ENCODE measurements at places on chromosomes 1 and 21.
A peak's percentile ranks its signal among the peaks of the same experiment; 100 is the strongest.

DNA sequence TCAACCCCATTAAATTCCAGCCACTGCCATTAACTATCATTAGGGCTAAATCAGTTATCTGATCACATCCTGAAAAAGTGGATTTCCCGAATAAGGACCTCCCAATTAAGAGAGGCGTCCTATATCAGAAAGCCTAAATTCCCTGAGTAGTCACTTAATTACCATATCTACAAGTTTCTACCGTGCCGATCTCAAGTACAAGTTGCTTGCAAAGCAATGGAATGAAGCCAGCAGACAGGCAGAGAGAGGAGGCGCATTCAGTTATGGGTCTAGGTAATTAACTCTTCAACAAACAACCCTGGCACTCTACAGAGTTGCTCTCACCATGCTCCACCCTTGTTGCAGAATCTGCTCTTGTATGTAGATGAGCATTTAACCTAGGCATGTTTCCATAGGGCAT lies 494.6 kb upstream of the RUNX1 start:
- no peak for DNase-seq

GRCh38 chr21:44401386-44402160 lies 48.2 kb downstream of the TRPM2 start:
- no peak for DNase-seq

GRCh38 chr21:34502480-34503106 lies 9.4 kb downstream of the KCNE1 start:
- no peak for DNase-seq

- no peak for DNase-seq
Observed at GRCh38 chr1:154176337-154176736, 15.6 kb downstream of the TPM3 start.

DNA sequence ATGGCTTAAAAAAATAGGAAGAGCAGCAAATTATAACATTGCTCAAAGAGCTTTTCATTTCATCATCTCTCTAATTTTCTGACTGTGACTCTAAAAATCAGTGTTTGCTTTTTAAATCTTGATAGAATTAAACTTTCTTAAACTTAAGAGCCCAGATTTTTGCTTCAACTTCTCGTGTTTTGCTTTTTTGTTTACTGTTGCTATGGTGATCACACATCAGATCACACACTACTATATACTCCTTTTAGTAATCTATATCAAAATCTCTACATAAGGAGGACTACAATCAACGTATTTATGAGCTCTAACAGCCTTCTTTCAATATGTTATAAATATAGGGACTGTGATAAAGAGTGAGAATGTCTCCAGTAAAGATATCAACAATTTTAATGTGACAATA lies 537.3 kb downstream of the KCNT2 start:
- peak; percentile 48 for DNase-seq

DNA sequence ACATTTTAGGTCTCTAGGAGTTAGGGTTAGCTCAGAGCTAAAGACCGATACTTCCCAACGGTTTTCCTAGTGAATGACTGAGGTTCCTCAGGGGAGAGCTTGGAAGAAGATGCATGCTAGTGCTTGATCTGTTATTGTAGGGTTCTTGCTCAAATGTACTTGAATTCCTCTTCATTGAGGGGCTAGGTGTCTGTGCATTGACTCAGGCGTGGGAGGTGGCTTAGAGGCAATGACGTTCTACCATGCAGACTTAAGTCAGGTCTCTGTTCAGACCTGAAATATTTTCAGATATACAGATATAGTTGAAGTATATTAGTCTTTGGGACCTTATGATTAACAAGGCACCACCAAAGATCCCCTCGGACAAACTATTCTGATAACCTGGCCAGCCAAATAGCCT lies 23.5 kb downstream of the S100A10 start:
- DNase-seq: no peak

- DNase-seq: no peak
Observed at GRCh38 chr1:227741166-227741870, 6.1 kb downstream of the SNAP47 start.

- peak; percentile 23 for DNase-seq
Observed at GRCh38 chr1:171610385-171610784, 11.7 kb upstream of the MYOCOS start.

DNA sequence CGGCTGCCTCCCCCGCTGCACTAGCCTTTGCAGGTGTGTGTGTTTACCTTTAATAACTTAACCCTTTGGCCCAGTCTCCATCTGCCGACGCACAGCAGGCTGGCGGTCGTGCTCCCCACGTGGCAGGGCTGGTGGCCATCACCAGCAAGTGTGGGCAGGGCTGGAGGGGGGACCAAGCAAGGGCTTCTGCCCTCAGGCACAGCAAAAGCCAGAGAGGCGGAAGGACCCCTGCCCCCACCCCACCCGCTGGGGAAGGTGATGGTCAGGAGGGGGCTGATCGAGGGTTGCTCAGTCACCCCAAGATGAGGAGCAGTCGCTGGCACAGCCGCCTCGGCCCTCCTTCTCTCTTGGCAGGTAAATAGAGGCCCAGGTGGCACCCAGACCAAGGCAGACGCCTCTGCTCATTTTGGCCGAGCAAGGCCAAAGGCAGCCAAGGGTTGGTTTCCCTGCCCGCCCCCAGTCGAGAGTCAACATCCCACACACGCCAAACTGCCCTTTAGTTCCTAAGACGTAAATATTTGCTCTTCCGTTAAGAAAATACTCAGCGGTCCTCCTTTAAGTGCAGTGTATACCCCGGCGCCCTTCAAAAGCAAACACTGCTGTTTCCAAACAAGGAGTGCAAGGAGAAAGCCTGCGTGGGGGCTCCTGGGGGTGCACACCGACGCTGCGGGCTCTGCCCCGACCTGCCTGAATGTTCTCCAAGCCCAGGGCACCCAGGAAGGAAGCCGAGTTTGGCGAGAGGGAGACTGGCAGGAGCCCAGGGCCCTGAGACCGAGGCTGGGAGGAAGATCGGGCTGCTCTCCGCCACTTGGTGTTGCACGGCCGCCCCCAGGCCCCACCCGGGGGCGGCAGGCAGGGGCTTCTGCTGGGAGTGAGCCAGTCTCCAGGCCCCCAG lies 82.7 kb downstream of the SIK1 start:
- DNase-seq: peak; percentile 64

GRCh38 chr21:37668462-37669239 lies 247.6 kb downstream of the KCNJ6 start:
- no peak for DNase-seq

GRCh38 chr1:63593303-63593885 lies at the start of gene PGM1:
Gene PGM1 (plus strand): TSS chr1:63593411. CDS start chr1:63593489, 78 bp downstream.
- DNase-seq: peak; percentile 96

GRCh38 chr1:6935911-6936690 lies 150.8 kb downstream of the CAMTA1 start:
- DNase-seq: no peak

DNA sequence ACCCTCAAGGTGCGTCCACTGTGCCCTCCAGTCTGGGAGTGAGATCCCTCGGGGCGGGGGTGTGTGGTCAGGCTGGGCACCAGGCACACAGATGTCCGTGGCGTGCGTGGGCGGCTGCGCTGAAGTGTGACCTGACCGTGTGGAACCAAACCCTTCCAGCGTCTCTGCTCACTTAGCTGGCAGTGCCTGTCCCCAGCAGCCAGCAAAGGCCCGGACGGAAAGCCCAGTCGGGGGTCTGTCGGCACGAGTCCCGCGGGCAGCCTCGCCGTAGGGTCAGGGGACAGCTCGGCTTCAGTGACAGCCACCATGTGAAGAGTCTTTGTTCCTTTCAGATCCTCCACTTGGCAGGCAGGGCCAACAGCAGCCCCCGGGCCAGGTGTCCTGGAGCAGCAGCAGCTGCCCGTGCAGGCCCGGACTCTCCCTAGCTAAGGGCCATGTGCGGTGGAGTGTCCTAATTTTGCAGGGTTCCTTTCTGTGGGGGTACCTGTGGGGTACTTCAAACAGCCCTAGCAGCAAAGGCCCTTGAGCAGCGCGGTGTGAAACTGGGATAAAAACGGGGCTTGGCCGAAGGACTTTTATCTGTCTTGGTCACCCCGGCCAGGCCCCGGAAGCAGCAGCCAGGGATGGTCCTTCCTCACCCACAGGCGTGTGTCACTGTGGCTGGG lies 11.6 kb downstream of the TTLL10 start:
- DNase-seq: no peak

GRCh38 chr1:5688081-5689077 lies 303.8 kb downstream of the NPHP4 start:
- DNase-seq: no peak

GRCh38 chr1:164930241-164930640 lies 371.3 kb downstream of the PBX1 start:
- no peak for DNase-seq
